Kasumi-1 (cell line): ENCODE measurements at places on chromosomes 6 and 20.

DNA sequence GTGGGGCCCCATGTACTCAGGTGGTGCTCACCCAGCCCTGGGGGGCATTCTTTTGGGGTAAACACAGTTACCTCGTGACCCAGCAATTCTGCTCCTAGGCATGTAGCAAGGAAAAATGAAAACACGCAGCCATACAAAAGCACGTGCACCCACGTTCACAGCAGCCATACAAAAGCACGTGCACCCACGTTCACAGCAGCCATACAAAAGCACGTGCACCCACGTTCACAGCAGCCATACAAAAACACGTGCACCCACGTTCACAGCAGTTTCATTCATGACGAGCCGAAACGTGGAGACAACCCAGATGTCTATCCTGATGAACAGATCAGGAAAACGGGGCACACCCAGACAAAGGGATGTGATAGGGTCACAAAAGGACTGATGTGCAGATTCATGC lies 57.1 kb downstream of the YTHDF1 start:
- DNase-seq: no peak

DNA sequence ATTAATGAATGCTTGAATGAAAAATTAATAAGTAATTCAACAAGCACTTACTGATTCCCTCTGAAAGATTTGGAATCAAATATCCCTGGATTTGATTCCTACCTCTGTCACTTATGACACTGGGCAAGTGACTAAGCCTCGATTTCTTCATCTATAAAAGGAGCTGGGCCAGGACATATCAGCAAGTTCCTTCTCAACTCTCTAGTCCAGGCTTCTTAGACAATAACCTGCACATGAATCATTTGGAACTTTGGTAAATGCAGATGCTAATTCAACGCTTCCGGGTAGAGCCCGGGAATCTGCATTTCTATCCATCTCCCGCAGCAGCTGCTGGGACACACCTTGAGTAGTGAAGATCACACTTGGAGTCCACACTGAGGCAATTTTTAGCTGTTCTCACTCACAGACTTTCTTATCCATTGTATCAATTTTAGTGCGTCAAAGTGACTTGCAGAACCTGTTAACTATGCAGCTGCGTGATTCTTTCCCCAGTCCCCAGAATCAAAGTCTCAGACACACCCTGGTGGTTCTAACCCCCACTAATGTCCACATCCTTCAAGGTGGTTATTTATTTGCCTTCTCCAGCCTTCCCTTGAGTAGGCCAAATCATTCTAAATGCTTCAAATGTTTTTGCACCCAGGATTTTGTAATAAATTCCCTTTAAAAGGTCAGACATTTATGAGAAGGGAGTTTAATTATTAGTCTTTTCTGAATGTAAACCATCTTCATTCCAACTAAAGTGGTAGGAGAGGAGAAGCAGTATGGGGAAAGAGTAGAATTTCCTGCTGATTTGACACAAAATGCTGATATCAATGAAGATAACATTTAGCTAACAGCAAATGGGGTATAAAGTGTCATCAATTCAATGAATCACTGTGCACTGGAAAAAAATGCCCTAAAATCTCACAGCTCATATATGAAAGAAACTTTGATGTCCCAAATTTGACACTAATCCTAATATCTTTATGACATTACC lies 26.0 kb upstream of the CCND3 start:
- no peak for DNase-seq

GRCh38 chr20:63773571-63774241 lies 34.1 kb downstream of the SLC2A4RG start:
- DNase-seq: no peak

GRCh38 chr6:150417250-150417649 lies 48.4 kb downstream of the IYD start:
- DNase-seq: no peak
